ENCODE measurements at places on chromosomes 3 and 15.

DNA sequence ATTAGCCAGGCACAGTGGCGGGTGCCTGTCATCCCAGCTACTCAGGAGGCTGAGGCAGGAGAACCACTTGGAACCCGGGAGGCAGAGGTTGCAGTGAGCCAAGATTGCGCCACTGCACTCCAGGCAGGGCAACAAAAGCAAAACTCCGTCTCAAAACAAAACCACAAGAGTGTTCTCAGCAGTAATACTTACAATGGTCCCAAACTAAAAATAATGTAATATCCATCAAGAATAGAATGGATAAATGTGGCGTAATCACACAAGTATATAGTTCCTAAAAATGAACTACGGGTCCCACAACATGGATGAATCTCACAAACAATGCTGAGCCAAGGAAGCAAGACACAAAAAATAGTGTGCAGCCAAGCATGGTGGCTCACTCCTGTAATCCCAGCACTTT, 39.2 kb downstream of the STAG1 start:
- no peak for DNase-seq

DNA sequence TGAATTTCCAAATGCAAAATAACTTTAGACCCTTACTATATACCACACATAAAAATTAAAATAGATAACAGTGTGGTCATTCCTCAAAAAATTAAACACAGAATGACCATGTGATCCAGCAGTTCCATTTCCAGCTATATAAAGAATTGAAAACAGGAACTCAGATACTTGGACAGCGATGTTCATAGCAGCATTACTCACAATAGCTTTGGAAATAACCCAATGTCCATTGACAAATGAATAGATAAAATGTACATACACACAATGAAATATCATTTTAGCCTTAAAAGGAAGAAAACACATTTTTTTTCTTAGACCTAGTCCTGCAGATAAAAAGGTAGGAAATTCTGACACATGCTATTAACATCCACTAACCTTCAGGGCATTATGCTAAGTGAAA, 26.7 kb downstream of the RAD51 start:
- no peak for DNase-seq

DNA sequence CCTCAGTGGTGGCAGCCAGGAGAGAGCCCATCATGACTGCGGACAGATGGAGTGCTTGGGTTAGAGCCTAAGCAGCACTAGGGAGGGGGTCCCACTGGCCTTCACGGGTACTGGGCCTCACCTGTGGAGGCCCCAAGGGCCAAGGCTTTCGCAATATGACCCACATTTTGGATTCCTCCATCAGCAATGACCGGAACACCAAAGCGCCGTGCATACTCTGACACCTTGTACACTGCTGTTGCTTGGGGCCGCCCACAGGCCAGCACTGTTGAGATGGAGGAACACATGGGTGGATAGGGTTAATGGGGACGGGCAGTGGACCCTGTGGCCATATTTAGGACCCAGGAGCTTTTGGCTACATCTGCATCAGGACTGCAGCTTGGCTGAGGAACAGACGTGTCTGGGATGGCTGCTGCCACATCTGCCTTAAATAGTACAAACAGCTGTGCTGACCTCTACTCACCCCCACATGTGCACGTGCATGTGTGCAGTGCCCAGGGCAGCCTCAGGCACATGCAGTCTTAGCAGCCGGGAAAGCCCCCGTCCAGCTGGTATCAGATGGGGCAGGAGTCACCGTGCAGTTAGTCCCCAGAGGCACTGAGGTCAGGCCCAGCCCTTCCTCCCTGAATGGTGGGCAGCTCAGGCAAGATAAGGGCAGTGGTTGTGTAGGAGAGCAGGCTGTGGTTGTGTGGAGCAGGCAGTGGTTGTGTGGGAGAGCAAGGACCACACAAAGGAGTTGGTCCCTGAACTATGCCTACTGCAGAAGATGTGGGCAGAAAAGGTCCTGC, 3.3 kb downstream of the NDUFAF3 start:
- DNase-seq: no peak

DNA sequence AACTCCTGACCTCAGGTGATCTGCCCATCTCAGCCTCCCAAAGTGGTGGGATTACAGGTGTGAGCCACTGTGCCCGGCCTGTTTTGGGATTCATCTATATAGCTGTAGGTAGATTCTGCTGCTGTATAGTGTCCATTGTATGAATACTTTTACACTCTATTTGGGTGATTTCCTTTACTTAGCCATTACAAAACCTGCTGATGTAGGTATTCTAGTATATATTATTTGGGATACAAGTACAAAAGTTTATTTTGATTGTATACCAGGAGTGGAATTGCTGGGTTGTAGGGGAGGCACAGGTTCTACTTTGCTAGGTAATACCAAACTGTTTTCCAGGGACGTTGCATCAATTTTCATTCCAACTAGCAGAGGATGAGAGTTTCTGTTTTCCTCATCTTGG, 9.5 kb upstream of the OXSR1 start:
- no peak for DNase-seq

- DNase-seq: no peak
Measured at GRCh38 chr15:91952216-91952615, 98.7 kb downstream of the SLCO3A1 start.
